ENCODE measurements at places on chromosomes 5 and 9.

DNA sequence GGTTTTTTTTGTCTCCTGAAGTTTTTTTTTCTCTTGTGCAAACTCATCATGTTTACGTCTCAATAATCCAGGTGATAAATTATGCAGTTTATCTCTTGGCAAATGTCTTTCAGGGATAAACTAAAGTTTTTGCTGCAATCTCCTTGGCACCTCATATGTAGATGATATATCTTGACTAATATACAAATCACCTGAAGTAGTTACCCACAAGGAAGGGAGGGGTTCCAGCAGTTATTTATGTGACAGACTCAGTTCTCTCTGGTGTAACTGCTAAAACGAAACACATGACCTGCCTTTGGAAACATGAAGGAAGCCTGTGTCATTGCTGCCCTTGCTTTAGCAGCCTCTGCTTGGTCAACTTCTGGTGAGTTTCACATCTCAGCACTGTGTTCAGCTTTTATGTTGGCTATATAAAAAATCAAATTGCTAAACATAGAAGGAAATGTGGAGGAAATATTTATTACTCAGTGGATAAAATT is 39.3 kb upstream of the KIAA1958 start:
- no peak for DNase-seq

- no peak for DNase-seq
These were observed 1.1 kb downstream of the CFAP90 start for GRCh38 chr5:7849681-7850394.

DNA sequence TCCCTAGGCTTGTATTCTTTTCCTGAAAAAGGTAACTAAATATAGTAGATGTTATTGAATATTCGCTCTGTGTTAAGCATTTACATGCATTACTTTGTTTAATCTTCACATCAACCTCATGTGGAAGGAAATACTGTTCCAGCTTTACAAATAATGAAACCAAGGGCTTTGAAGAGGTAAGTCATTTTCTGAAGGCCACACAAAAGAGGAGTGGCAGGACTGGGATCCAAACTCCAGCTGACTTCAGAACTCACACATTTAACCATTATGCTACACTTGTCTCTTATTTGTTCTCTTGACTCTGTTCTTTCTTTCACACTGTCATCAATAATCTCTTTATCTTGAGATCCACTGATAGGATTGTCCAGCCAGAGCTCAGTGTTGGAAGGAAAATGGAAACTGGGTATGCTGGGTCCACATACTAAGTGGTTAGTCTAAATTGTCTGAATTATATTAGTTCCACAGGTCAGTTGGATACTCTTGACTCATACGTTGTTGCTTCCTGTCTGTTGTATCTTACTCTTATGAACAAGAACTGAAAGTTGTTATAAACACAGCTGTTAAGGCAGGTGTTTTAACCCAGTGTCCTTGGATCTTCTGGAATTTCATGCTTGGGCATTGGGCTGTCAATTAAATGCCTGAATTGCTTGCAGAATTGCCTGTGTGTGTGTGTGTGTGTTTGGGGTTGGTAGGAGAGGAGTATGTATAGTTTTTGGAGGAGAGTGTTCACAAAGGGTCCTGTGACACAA is 65.6 kb downstream of the TLE4 start:
- peak; percentile 38 for DNase-seq

DNA sequence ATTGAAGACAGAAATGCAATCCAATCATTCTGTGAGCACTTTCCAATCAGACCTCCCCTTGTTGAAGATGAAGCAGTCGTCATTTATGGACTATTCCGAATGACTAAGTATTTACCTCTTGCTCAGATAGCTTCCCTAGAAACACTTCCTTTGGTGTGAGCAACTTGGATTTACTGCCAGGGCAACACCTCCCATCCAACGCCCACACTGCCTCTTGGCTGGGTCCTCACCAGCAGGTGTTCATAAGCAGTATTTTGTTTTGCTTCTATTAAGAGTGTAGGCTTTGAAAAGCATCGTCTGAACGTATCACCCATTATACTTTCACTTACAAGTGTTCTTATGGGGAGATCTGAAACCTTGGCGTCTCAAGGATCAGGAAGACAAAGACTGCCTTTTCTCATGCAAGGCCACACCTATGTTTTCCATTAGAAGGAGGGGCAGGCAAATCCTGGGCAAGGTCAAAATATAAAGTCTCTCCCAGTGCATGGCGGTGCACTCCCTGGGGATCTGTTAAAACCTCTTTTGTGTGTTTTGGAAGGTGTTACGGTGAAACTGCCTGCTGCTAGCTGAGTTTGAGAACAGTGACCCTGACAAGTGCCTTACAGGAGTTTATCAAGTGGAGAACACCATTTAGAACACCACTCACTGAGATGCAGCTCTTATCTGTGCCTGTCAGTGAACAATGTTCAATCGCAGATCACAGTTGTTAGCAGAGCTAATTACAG is 10.6 kb upstream of the MARCHF3 start:
- DNase-seq = peak; percentile 63

GRCh38 chr9:8473244-8474020 is 673.9 kb upstream of the DMAC1 start:
- no peak for DNase-seq

DNA sequence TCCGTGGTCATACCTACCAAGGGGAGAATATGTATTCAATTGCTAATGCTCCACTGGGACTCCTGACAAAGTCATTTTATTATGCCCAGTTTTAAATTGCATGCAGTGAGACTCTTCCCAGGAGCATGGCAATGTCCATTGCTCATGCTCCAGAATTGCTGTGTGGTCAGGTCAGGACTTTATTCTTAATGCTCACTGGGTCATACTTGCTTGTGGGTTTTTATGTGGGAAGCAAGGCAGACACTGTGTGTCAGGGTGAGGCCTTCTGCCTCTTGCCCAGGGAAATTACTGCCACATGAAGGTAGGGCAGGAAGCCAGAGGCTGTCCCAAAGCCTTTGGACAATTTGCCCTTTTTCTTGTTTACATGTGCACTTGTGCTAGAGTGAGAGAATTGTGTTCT is 164.6 kb upstream of the MEF2C start:
- peak; percentile 69 for DNase-seq

DNA sequence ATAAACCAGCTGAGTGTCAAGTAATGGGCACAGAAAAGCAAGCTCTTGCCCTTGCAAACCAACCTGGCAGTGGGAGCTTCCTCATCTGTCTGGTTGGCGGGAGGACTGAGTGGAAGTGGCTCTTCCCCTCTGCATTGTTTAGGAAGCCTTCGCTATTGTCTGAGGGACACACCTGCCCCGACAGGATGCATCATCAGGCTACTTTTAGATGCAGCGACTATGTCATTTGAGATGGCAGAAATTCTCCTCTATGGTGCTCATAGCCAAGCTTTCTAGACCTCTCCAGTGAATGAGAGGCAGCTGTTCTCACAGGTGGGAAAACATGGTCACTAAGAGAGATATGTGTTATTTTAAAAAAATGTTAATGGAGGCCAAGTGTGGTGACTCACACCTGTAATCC is 104.0 kb downstream of the DOCK8 start:
- DNase-seq = no peak

DNA sequence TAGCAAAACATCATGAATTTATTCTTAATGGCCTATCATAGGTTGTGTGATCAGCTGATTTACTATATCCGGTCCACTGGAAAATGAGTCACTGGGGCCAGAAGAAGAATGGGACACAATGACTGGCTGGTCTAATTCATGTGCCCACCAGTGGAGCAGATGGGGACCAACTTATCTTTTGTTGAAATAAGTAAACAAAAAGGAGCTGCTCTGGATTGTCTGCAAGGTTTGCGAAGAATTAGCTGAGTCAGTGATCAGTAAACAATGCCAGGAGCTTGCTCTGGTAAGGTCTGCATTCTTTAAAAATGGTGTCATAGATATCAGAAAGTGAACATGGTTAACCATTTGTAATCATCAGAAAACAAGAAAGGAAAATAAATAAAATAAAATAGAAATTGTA is 128.0 kb downstream of the RASEF start:
- peak; percentile 79 for DNase-seq

- DNase-seq = peak; percentile 69
These were observed 63.3 kb upstream of the ZFR start for GRCh38 chr5:32507738-32508434.

- DNase-seq = peak; percentile 89
These were observed 65.2 kb downstream of the TRIO start for GRCh38 chr5:14208071-14209021.

DNA sequence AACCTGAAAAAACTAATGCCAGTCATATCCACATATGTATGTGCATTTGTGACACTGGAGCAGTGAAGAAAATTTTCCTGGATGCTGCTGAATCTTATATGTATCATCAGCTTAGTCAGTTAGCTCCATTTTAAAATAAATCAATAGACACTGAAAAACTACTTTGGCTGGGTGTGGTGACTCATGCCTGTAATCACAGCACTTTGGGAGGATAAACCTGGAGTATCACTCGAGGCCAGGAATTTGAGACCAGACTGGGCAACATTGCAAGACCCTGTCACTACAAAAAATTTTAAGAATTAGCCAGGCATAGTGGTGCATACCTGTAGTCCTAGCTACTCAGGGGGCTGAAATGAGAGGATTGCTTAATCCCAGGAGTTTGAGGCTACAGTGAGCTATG is 511.0 kb upstream of the TLE4 start:
- DNase-seq = no peak

DNA sequence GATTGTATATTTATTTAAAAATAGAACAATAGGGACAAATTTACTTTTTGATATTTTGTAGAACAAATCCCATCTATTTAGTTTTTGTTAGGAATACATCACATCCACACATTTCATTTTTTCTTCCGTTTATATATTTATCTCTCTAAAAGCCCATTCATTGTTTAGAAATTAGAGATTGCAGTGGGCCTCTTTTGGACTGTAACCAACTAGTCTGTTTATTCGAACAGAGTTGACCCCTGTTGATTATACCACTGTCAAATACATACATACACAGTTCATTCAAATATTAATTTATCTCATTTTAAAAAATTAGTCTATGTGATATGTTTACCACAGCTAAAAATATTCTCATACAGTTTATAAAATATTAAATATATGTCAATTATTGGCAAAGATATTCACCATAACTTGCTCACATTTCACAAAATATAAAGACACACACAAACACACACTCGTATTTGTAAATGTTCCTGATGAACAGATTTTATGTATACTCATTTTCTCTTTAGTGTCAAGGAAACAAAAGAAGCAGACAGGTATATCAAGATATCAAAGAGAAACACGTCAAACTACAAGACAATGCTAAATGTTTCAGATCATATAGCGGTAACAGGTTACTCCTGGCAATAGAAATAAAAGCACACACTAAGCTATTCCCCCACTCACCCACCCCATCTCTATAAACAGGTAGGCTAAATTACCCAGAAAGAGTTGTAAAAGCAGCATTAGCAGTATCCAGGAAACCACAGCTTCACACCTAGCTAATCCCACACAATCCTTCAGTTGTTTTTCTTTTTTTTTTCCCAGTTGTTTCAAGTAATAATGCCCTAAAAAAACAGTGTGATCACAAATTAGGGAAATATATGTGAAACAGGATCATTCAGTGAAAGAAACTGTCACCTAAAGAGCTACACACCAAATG is 283.9 kb downstream of the ADAMTS6 start:
- no peak for DNase-seq

DNA sequence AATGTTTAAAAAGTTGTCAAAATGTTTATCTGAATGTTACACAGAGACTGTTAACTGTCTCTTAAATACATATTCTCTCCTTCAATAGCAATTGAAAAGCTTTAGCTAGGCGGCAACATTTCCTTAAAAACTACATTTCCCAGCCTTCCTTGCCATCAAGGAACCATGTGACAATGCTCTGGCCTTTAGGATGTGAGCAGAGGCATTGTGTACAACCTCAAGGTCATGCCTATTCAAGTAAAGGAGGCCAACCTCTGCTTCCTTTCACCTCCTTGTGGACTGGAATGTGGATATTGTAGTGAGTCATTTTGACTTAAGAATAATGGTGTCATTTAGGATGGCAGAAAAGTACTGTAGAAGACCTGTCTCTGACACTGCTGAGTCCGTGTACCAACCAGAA is 23.7 kb upstream of the MROH2B start:
- no peak for DNase-seq

DNA sequence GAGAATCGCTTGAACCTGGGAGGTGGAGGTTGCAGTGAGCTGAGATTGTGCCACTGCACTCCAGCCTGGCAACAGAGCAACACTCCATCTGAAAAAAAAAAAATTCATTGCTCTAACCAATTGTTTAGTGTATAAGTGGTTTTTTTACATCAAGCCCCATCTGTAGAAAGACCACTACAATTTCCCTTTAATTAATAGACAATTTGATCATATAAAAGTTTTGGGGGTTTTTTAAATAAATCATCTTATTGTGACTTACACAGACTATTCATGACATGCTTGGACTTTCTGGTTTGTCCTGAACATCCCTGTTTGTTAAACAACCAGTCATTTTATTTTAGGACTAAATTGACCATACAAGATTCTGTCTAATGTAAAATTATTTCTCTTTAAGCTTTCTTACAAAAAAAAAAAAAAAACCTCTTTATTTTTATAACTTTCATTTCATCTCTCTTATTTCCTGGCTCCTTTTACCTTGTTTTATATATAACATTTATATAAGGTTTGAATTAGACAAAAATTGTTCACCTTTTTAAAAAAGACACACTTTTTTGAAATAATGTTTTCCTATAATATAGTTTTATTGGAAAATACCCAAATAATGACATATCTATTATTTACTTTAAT is 9.8 kb upstream of the FANCC start:
- no peak for DNase-seq

DNA sequence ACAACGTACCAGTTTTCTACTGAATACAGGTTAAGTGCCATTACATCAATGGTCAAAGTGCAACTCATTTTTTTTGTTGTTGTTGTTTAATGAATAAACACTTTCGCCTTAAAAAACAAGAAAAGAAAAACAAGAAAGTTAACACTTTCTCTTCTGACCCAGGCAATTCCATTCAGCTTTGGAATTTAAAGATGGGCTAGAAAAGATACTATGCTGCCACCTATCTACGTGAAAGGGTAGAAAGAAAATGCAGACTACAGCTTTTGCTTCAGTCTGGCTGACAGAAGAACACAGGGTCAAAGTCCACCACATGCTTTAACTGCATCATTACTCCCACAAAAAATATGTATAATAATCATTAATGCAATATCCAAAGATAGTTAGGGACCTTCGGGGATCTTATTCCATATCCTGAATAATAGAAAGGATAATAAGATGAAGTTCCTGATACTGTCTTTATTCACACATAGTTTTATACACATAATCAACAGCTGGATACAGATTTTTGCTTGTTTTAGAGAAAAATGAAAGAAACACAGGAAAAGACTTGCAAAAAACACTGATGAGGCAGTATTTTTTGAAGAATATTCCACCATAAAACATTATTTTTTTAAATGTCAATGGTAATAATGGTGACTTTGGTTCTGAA is 40.4 kb downstream of the ZDHHC21 start:
- DNase-seq = peak; percentile 10

- no peak for DNase-seq
These were observed 97.1 kb upstream of the IL12B start for GRCh38 chr5:159427180-159428012.

DNA sequence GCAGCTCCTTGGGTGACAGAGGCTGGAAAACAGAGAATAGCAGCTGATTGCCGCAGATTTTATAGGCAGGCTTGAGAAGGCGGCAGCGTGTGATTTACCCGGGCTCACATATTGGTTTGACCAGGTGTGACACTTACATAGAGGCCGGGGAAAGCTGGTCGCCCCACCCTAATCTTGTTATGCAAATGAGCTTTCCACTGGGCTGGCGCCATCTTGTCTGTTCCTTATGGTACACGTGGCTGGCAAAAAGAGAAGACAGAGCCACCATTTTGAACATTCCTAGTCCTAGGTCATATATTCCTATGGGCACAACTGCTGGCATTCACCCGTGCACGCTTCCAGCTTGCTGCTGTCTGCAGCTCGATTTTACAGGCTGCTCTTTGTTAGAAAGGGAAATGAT is 11.3 kb upstream of the SPZ1 start:
- DNase-seq = no peak

- no peak for DNase-seq
These were observed 237.9 kb downstream of the IRX1 start for GRCh38 chr5:3833566-3833965.

All from astrocyte of the spinal cord (primary cell).